ENCODE measurements at places on chromosomes 2 and 18.

DNA sequence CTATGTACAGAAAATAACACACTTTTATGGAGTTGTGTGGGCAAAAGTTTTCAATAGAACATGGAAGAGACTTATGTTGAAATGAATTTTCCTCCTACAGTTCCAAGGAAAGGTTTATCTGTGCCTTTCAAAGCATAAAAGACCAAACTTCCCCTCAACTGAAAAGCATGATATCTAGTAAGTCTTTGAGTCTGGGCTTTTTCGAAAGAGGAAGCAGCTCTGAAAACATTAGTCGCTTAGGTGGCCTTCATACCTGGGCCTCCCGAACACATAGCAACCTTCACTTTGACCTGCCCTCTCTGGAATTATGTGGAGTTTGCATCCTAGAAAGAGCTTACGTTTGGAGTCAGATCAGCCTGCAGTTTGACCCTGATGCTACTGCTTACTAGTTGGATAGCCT, 4.8 kb upstream of the CAPN14 start:
- no peak for DNase-seq

DNA sequence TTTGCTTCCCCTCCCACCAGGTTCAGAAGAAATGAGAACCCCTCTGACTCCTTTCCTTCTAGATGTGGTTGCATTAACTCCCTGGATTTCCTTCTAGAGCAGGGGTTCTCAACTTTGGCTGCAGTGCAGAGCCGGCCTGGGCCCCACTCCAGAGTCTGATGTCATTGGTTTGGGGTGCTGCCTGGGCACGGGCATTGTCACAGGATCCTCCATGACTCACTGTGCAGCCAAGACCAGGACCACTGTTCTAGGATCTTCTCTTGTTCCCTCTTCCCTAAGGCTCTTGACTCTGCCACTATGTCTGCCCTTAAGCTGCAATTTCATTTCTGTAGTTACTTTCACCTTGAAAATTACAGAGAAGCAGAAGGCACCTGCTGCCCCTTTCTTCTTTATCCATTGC, 31.8 kb downstream of the TBC1D8 start:
- DNase-seq, result no peak

DNA sequence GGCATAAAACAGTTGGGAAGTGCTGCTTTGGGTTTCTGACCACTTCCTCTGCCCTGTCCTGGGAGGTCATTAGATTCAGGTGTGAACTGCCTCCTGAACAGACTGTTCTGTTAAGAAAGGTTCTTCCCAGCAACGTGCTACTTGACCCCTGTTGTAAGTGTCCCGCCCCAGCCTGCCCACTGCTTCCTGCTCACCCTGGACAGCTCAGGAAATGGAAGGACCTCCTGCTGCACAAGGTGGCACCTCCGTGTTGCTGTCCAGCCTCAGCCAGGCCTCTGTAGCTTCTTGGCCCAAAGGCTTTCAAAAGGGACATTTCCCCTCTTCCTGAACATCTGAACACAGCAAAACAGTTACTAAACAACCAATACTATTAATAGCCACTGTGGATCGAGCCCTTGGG, 5.3 kb downstream of the TOGARAM2 start:
- DNase-seq, result no peak

DNA sequence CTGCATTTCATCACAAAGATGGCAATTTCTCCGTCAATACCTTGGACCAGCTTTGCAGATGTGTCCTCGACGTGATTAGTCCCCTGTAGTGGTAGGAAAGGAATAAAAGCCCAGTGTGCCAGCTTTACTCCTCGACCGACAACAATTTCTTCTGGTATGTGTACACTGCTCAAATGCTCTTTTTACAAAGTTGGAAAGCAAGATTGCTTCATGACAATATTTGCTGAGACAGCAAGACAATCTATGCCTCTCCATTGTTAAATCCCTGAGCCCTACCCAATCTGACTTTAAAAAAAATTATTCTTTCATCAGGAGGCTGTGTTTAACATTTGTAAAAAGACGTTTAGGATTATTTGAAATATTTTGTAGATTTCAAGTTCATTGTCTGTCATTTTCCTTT, 27.6 kb upstream of the ZEB2 start:
- no peak for DNase-seq

- no peak for DNase-seq
These were observed 999 bp downstream of the INSIG2 start for GRCh38 chr2:118089139-118089800.

- DNase-seq, result no peak
These were observed 108.1 kb downstream of the ARHGEF33 start for GRCh38 chr2:38997781-38998180.

- DNase-seq, result no peak
These were observed 297.9 kb upstream of the MMADHC start for GRCh38 chr2:149885468-149885867.

DNA sequence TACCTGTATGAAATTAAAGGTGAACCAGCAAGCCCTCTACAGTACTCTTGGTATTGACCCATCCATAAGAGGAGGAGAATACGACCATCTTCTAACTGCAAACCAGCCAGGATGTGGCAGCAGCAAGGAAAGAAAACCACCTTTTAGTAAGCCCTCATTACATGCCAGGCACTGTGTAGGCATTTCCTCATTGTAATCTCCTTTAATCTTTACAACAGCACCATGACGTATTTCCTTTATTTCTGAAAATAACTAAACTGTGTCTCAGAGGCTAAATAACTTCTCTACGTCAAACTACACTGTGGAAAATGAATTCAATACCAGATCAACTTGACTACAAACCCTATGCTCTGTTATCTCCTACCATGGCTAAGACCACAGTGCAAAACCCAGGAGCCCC, 18.2 kb downstream of the WDR35 start:
- no peak for DNase-seq

- no peak for DNase-seq
These were observed 61.4 kb upstream of the MSTN start for GRCh38 chr2:190123956-190124355.

DNA sequence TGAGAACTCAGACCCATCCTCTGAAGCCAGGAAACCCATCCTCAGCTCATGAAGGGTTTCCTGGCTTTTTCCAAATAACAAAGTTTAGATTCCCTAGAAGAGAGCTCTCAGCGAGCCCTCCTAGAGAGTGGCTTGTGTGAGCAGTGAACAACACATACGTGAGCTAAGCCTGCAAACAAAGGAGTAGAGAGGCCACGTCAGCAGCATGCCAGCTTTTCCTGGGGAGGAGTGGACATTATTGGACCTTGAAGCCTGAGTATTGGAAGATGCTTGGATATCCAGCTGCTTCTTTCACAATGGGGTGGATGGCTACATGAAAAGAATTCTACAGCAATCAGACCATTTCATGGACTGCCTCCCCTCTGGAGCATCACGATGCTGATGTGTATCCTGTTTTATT, 21.1 kb downstream of the KIF5C start:
- DNase-seq, result no peak

- no peak for DNase-seq
These were observed 247.8 kb downstream of the BCL2 start for GRCh38 chr18:63071701-63072141.

DNA sequence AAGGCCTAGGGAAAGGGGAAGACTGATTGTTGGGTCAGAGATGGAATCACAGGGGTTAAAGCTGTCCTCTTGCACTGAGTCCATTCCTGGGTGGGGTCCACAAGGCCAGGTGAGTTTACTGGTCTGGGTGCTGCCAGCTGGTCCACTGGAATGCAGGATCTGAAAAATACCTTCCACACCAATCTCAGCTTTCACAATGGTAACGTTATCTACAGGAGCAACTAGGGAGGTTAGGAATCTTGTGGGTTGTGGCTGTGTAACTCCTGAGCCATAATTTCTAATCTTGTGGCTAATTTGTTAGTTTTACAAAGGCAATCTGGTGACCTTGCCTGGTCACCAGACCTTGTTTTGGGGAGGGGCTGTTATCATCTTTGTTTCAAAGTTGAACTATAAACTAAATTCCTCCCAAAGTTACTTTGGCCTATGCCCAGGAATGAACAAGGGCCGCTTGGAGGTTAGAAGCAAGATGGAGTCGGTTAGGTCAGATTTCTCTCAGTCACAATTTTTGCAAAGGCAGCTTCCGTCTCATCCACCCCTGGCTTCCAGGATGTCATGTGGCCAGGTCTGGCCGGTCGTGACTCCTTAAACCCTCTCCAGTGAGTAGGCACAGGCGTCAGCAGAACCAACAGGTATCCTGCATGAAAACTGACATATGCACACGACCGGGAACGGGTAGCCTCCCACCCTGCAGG, 123.3 kb upstream of the SH3BP4 start:
- DNase-seq, result no peak

DNA sequence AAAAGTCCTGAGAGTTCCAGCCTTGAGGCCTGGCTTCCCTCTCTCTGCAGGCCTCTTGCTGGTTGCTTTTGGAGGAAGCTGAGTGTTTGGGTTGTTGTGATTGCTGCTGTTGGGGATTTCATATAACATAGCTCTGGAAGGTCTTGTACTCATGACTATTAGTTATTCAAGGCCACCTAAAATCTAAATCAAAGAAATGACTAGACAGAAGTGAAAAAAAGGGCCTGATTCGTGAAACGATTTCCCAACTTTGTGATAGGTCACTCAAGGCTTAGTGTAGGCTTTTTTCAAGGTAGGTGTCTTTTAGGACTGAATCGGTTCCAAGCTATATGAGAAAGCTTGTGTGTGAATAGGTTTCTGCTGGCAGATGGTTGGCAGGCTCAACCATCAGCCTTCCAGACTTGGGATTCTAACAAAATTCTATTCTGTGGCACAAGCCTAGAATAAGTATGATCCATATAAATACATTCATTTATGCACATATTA, 164.4 kb downstream of the FMNL2 start:
- DNase-seq, result no peak

- no peak for DNase-seq
These were observed 269.4 kb downstream of the LOXHD1 start for GRCh38 chr18:46387441-46388131.

- DNase-seq, result no peak
These were observed 811.8 kb upstream of the ACVR2A start for GRCh38 chr2:147033044-147033443.

DNA sequence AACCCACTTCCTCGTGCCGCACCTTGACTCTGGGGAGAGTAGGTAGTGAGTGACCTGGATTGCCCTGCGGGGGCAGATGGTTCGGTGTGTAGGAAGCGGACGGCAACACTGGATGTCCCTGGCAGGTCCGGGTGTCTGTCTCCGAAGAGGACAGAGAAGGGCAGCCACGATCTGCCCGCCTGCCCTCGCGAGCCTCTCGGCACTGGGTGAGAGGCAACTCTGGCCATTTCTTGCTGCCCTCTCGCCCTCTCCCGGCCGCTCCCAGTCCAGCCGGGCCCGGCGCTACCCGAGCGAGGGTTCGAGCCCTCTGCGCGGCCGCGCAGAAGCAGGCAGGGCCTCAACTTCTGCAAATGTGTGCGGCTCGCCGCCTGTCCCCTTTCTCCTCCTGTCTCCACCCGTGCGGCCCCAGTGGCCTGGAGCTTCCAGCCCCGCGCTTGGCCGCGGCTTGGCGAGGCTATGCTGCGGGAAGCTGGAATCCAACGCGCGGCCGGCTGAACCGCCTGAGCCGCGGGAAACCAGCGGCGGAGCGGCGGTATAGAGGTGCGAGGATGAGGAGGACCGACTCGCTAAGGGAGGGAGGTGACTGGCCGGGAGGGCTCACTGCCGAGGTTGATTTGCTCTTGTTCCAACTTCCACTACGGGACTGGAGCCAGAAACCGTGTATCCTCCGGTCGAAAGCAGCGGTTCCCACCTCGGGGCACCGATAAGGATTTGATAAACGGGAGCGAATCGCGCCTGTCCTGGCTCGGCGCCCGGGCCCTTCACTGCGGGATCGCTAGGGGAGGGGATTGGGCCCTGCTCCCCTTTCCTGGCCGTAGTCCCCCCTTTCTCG, 1.5 kb downstream of the EPAS1 start:
- no peak for DNase-seq

DNA sequence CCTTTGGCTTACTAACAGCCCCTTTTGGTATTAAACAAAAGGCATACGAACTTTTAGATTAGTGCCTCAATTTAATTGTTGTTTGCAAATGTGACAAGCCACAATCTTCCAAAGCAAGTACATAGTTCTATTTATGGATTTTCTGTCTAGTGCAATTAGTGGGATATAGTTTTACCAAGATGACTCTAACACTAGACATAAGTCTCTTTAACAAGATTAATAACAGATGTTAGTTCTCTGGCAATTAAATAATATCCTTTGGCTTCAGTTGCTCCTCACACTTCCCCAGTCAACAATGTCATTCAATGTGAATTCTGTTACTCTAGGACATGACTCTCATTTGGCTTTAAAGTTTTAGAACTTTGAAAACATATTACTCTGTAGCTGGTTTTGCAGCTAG, 16.7 kb upstream of the MC4R start:
- no peak for DNase-seq

GRCh38 chr2:33246432-33246831, 230.0 kb upstream of the RASGRP3 start:
- no peak for DNase-seq

DNA sequence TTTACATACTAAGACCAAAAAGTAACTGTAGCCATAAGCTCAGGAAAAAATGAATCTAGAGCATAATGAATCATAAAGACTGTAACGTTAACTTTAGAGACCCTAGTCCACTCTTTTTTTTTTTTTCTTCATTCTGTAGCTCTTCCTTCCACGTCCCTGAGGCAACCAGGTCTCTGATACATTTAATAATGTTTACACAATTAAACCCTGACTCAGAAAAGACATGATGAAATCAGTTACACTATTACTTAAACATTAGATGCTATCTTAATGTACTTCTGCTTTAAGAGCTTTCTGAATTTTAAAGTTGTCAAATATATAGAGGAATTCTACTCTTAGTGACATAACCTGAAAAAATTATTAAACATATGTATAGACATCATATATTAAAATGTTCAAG, 1121.5 kb upstream of the DDX18 start:
- DNase-seq, result no peak

- DNase-seq, result no peak
These were observed 423.1 kb upstream of the CHST9 start for GRCh38 chr18:27608174-27608573.

DNA sequence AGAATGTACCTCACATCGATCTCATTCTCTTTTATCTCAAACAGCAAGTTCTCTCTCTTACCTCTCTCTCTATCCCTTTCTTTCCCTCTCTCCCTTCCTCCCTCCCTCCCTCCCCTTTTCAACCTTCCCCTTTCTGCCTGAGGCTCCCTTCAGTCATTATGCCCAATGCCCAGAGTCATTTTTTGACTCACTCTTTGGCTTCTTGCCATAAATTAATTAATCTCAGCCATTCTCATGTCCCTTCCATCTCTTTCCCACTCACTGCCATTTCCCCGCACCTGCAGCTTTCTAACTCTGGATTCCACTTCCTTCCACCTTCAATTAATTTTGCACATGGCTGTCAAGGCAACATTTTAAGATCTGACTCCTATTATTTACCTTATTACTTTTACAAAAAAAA, 60.1 kb downstream of the EVA1A start:
- no peak for DNase-seq

- no peak for DNase-seq
These were observed 17.9 kb downstream of the SPATS2L start for GRCh38 chr2:200324362-200324761.

All from stimulated activated CD8-positive, alpha-beta memory T cell treated with anti-CD3 and anti-CD28 coated beads, Interleukin-7, amount 100 ng/mL, for 48 hours (primary cell).